H1 (cell line): ENCODE measurements at places on chromosomes 5 and 9. TPM values are rescaled to one million over a fixed set of nuclear protein-coding genes. Genes with fewer than 3 reads are reported as not detected.

Gene SLC6A3
- 0.46 and 0.48 TPM in 2 replicates for total RNA-seq

- no peak for DNase-seq
- H3K27ac ChIP-seq = no peak overlapping the region
- peaks cover 8% of the 10 kb centered on the region; the same call in 1 of the 2 replicates for H3K36me3 ChIP-seq
- H3K4me3 ChIP-seq = no peak overlapping the region
Measured at GRCh38 chr9:20771729-20772128, 87.7 kb downstream of the FOCAD start.

GRCh38 chr9:95641586-95641985 is 124.8 kb upstream of the PTCH1 start:
- no peak overlapping the region for H3K27ac ChIP-seq
- no peak overlapping the region for H3K4me3 ChIP-seq
- H3K27me3 ChIP-seq = no peaks in the 10 kb centered on the region
- H3K4me1 ChIP-seq = no peaks in the 10 kb centered on the region
- no peaks in the 10 kb centered on the region for H3K36me3 ChIP-seq
- no peak for DNase-seq

- no peak overlapping the region for H3K27ac ChIP-seq
- H3K4me3 ChIP-seq = no peak overlapping the region
Measured at GRCh38 chr5:123429993-123430392, 6.8 kb upstream of the CEP120 start.

DNA sequence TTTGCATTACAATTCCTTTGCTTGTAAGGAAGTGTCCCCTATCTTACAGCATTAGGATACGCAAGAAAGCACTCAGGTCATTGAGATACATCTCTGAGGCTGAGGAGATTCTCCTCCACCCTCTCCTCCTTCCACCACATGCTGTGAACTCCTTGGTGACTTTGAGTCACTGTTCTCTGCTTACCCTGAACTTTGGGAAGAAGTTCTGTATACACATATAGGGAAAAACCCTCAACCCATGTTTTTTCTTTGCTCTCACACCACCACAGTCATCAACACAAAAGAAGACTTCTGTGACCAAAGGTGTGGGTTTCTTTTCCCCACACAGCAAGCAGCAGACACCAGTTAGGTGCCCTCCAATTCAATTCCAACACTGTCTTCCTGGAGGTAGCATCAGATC is 38.1 kb downstream of the CNOT6 start:
- no peak overlapping the region for H3K27ac ChIP-seq
- no peaks in the 10 kb centered on the region for H3K27me3 ChIP-seq
- H3K4me3 ChIP-seq = no peak overlapping the region
